Natural killer cell treated with Interleukin-12 subunit alpha and Interleukin-12 subunit beta and Interleukin-15 and Interleukin-18, amount 100 ng/mL, for 72 hours (primary cell): ENCODE measurements at places on chromosomes 7 and 10.

DNA sequence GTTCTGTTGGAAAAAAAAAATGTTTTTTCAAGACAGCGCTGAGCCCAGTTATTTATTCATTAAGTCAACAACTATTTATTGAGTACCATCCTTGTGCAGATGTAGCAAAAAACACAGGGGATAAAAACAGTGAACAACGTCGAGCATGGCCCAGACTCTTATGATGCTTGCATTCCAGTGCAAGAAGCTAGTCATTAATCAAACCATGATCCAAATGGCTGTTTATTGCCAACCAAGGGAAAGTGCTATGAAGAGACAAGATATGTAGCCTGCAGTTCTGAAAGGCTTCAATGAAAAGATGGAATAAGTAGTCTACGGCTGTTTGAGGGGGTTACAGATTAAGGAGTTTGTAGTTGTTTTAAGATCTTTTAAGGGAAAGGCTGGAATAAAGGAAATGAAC lies 262.3 kb downstream of the NEBL start:
- no peak for DNase-seq

DNA sequence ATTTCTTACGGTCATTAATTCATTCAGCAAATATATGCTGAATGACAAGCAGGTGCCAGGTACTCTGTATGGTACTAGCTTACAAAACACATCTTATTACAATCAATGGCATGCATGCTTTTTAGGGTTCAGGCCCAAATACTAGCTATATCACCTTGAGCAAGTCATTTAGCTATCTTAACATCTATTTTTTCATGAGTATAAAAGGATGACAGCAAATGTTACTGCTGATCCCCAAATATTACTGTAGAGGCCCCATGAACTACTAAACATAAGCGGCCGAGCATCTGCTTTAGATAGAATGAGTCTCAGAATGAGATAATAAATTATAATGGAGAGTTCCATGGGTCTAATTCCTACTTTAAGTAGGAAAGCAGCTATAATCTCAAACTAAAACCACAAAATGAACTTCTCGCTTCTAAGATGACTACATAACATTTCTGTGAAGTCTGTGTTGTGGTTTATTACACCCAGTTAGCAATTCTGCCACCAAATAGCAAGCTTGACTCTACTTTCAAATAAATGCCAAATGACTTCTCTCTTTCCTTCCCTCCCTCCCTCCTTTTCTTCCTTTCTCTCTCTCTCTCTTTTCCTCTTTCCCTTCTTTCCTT lies 113.7 kb upstream of the LRRN3 start:
- no peak for DNase-seq

GRCh38 chr10:81696609-81697388 lies 178.2 kb upstream of the NRG3 start:
- DNase-seq = no peak

DNA sequence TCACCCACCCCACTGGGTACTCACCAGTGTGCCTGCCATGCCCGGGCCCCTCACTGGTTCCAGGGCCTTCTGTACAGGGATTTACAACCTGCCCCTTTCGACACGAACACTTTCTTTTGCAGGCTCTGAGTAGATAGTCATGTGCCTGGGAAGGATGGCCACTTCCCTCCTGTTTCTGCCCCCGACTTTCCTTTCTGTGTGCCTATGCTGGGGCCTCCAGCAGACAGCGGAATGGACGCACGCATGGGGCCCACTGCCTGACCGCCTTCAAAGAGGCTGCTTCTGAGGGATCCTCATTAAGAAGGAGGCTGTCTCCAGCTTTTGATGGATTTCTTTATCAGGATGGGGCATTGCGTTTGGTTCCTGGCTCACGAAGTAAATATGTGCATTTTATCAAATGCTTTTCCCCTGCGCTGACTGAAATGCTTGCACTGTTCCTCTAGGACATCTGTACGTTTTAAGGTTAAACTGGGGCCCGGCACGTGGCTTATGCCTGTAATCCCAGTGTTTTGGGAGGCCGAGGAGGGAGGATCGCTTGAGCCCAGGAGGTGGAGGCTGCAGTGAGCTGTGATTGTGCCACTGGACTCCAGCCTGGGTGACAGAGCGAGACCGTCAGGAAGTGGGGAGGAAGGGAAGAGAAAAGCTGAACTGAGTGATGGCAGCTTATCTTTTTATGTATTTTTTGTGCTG lies 29.4 kb upstream of the NKX6-2 start:
- no peak for DNase-seq

GRCh38 chr10:35711615-35712411 lies 69.7 kb upstream of the FZD8 start:
- DNase-seq = no peak

- DNase-seq = no peak
Observed at GRCh38 chr10:112698818-112699164, 251.3 kb upstream of the TCF7L2 start.

DNA sequence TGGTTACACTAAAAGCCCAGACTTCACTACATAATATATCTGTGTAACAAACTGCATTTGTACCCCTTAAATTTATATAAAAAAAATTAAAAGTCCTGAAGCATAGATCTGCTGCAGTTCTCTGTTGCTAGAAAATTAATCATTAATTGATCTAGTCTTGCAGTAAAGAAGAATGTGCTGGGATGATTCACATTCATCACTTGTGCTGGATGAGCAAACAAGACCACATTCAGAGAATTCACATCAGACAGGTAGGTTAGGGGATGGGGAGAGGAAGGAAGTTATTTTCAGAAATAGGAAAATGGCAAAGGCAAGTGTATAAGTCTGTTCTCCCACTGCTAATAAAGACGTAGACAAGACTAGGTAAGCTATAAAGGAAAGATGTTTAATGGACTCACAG lies 1019.0 kb downstream of the KCNMA1 start:
- DNase-seq = no peak

- DNase-seq = no peak
Observed at GRCh38 chr7:20282959-20283358, 47.7 kb upstream of the ITGB8 start.

DNA sequence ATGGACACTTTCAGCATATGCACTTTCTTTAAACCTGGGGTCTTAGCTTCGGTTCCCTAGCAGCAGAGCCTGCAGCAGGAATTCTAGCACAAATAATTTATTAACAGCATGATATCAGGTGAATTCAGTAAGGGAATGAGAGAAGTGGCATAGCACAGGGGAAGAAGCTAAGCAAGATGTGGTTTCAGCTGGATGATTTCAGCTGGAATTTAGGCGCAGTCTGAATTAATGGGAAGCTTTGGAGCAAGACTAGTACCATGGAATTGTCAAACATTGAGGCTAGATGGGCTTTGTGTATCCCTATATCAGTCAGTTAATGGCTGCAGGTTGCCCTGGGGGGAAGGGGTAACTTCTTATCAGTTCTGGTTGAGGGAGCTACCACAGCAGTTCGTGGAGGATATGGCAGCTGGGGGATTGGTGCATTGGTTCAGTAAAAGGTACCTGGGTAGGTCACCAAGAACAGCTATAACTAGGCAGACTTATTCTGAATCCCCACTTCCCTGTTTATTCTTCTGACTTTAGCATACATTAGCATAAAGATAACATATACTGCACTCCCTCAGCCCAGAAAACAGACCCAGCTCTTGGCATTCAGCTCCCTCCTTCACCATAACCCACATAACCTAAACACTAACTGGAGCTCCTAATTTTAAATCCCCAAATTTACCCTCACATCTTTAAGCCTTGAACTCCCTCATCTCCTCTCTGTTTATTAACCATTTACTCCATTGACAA lies 46.8 kb upstream of the NAMPT start:
- DNase-seq = no peak

DNA sequence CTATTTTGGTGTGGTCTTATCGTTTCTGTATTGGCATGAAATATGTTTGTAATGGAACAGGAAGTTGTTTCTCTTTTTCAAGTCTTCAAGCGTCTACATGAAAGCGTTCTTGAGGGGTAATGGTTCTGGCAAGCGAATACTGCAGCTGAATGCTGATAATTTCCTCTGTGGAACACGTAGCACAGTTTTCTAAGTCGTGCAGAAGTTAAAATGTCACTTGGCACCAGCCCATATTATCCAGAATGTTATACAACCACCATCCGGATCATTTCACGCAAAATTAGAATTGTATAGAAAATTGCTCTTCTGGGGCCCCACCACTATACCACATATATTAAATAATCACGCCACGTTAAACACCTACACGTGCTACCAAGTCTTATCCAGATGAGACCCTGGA lies 354.3 kb downstream of the CALN1 start:
- DNase-seq = no peak

GRCh38 chr10:19488592-19489280 lies 327.5 kb upstream of the PLXDC2 start:
- DNase-seq = no peak
